ENCODE measurements at places on chromosomes 6 and 20.

GRCh38 chr6:37218061-37218460, 39.5 kb upstream of the TBC1D22B start:
- DNase-seq, result no peak

DNA sequence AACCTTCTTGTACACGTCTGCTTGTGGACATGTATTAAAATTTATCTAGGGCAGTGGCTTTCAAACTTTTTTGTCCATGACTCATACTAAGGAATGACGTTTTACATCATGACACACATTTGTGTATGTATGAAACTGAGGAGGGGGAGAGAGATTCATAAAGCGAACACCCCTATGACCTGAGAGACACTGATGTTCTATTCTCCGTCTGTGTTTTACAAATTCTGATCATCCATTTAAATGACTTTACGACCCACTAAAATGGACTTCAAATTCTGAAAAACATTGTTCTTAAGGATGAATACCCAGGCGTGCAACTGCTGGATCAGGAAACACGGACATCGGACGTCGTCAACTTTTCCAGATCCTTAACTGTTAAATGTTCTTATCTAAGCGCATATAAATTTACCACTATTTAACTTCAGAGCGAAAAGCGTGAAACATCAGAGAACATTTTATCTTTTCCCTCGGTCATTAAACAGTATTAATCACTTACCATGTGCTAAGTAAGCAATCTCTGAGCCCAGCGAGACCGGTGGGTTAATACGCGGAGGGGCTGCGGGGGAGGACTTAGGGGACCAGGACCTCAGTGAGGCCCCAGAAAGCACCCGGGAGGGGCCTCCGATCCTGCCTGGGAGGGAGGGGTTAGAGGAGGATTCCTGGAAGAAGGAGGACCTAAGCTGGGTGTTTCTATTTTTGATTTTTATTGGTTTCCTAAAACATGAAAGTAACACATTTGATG, 1.2 kb downstream of the PLAGL1 start:
- DNase-seq, result no peak

- DNase-seq, result peak; percentile 42
Measured at GRCh38 chr6:98787961-98788360, 46.4 kb upstream of the POU3F2 start.

- no peak for DNase-seq
Measured at GRCh38 chr6:3670356-3670755, 81.2 kb downstream of the PXDC1 start.

DNA sequence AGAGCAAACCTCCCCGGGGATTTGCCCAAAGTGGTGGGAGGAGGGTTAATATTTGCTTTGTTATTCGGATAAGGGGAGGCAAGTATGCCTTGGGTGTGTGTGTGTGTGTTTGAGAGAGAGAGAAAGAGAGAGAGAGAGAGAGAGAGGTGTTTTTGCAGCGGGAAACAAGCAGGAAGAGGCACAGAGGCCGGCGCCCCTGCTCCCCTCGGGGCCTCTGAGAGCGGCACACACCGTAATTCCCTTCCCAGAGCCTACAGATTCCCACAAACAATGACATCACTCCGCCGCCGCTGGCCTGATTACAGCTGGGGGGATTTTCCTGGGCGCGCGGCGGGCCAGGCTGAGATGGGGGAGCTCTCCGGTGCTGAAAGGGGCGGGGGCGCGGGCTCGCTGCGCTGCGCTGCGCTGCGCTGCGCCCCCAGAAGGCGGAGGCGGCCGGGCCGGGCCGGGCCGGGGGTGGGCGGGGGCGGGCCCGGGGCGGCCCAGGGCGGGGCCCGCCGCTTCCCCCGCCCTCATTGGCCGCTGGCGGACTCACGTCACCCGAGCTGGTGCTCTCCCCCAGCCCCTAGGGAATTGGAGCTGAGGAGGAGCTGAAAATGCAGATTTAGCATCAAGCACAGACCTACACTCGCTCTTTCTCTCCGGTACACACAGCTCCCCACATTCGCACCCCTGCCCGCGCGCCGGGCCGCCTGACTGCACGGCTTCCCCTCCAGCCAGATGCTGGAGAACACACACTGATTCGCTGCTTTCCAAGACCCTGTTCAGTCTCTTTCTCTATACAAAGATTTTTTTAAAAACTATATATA, at the start of gene PCSK2:
Gene PCSK2 (plus strand): TSS at position 631 of the 809 bp plus-strand sequence. CDS start 266 bp downstream, outside the sequence.
- DNase-seq, result peak; percentile 39

DNA sequence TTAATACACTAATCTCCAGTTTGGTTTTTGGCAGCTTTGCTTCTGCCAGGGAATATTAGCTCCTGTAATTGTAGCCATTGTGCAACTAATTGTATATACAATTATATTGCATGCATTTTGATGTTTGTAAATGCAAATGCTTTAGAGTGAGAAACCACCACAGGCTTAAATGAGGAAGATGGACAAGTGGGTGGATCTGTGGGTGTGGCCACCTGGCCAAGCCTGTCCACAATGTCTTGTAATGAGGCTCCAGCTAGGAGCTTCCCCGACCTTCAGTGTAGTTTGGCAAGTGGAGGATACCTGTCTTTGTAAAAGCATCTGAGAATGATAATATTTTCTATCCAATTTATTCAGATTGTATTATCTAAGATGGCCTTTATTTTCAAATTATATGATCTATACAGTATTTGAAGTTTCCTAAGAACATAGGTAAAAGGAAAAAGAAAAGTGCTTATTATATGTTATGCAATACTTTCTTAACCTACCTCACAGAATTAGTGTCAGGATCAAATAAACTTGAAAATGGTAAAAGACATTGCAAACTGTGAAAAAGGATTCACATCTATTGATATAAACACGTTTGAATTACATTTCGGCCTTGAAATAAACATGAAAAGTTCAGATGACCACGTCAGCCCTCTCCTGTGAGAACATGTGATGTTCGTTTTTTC, 49.3 kb upstream of the ARID1B start:
- DNase-seq, result no peak

Measured in COLO829 (cell line).